ENCODE measurements at places on chromosomes 7 and 10.
A peak's percentile ranks its signal among the peaks of the same experiment; 100 is the strongest.

- DNase-seq, result no peak
Measured at GRCh38 chr7:111029141-111029572, 61.8 kb upstream of the LRRN3 start.

- DNase-seq, result no peak
Measured at GRCh38 chr7:48611993-48612392, 312.4 kb upstream of the CDC14C start.

DNA sequence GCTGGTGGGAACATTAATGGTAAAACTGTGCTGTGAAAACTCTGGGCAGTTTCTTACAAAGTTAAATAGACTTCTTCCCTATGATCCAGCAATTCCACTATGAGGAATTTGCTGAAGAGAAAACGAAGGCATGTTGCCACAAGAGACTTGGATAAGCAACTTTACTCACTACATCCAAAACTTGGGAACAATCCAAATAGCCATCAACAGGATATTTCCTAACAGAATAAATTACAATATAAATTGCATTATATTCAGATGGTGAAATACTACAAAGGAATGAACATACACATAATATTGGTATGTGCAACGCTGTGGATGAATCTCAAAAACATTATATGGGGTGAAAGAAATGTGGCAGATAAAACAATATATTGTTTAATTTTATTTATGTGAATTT is 21.4 kb upstream of the MKI67 start:
- no peak for DNase-seq

GRCh38 chr7:134431815-134432214 is 27.1 kb downstream of the AKR1B1 start:
- DNase-seq, result no peak

DNA sequence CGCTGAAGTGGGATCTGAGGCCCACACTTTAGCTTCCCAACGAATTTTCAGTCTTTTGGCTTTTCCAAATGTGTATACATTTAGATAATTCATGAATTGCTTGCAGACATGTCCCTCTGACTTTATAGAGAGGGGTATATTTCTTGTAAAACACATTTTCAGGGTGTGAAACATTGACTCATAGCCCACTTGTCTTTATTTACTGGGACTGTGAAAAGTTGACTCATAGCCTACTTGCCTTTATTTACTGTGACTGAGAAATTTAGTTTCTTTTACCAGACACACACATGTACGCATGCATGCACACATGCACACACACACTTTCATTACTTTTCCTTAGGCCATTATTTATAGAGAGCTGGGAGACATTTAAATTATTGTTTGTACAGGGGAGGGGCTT is 79.1 kb downstream of the VTI1A start:
- no peak for DNase-seq

GRCh38 chr10:78176320-78177317 is 143.0 kb downstream of the RPS24 start:
- no peak for DNase-seq

GRCh38 chr7:557558-557881 is 37.9 kb upstream of the PDGFA start:
- DNase-seq, result no peak

GRCh38 chr7:139646566-139646965 is 123.1 kb downstream of the CLEC2L start:
- DNase-seq, result no peak

GRCh38 chr10:93916257-93917063 is 22.7 kb downstream of the SLC35G1 start:
- DNase-seq, result peak; percentile 58

GRCh38 chr7:115038158-115038557 is 116.3 kb downstream of the MDFIC start:
- DNase-seq, result no peak

- no peak for DNase-seq
Measured at GRCh38 chr10:112815269-112816032, 134.6 kb upstream of the TCF7L2 start.

- no peak for DNase-seq
Measured at GRCh38 chr10:36147529-36147928, 505.4 kb upstream of the FZD8 start.
